T-helper 17 cell (primary cell): ENCODE measurements at places on chromosomes 7 and 10. TPM values are rescaled to one million over a fixed set of nuclear protein-coding genes. Genes with fewer than 3 reads are reported as not detected.

OR6V1 gene
- total RNA-seq = not detected

CROT gene
- total RNA-seq = 9.3 TPM

PLEKHS1 gene
- not detected for total RNA-seq

LRIT2 gene
- total RNA-seq = not detected

PRSS37 gene
- total RNA-seq = not detected

BNIP3 gene
- 22.0 TPM for total RNA-seq

SLC18A3 gene
- not detected for total RNA-seq

TMEM213 gene
- total RNA-seq = not detected

CDC123 gene
- total RNA-seq = 52.8 TPM

PTF1A gene
- total RNA-seq = not detected

LLCFC1 gene
- not detected for total RNA-seq

TPST1 gene
- 0.65 TPM for total RNA-seq

FMC1 gene
- total RNA-seq = 3.6 TPM

SND1 gene
- total RNA-seq = 201 TPM

MALRD1 gene
- total RNA-seq = not detected

SYT15 gene
- total RNA-seq = 1.0 TPM

TBC1D12 gene
- total RNA-seq = 1.9 TPM

ARMC10 gene
- total RNA-seq = 14.6 TPM

METTL2B gene
- total RNA-seq = 15.8 TPM

NEUROG3 gene
- total RNA-seq = not detected

TFEC gene
- 0.47 TPM for total RNA-seq

PIP gene
- total RNA-seq = not detected

CCZ1B gene
- 70.8 TPM for total RNA-seq

LIPN gene
- 0.80 TPM for total RNA-seq

GRM3 gene
- total RNA-seq = not detected

CALN1 gene
- not detected for total RNA-seq

GALNT17 gene
- not detected for total RNA-seq

SFTPA1 gene
- total RNA-seq = not detected

CYP26C1 gene
- total RNA-seq = 0.20 TPM

KCP gene
- 0.23 TPM for total RNA-seq

SMO gene
- total RNA-seq = not detected

PCLO gene
- total RNA-seq = 0.07 TPM

TMEM139 gene
- total RNA-seq = 0.77 TPM

ADAMTS14 gene
- not detected for total RNA-seq

CYP3A7 gene
- not detected for total RNA-seq

OR9A2 gene
- total RNA-seq = not detected

CALML3 gene
- not detected for total RNA-seq

NEUROD6 gene
- total RNA-seq = not detected

CDC14C gene
- not detected for total RNA-seq

COL26A1 gene
- total RNA-seq = not detected

DRGX gene
- not detected for total RNA-seq
